ENCODE measurements at places on chromosomes 6 and 20. TPM values are rescaled to one million over a fixed set of nuclear protein-coding genes. Genes with fewer than 3 reads are reported as not detected.

DNA sequence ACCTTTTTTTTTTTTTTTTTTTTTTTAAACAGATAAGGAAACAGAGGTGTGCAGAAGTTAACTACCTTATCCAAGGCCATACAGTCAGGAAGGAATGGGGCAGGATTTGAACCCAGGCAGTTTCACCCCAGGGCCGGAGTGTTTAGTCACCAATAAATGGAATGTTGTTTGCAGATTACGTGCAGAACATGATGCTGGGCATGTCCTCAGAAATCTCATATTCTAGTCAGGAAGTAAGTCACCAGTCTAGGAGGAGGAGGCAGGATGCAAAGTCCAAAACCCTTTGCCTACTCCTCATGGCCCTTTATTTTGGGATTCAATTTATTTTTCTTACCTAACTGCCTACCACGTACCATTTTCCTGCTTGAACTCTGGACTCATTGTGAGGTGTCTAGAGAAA, 57.1 kb upstream of the LRRC1 start:
- DNase-seq, result no peak
- no peak overlapping the region for H3K27ac ChIP-seq
- peaks cover 27% of the 10 kb centered on the region for H3K4me1 ChIP-seq

DNA sequence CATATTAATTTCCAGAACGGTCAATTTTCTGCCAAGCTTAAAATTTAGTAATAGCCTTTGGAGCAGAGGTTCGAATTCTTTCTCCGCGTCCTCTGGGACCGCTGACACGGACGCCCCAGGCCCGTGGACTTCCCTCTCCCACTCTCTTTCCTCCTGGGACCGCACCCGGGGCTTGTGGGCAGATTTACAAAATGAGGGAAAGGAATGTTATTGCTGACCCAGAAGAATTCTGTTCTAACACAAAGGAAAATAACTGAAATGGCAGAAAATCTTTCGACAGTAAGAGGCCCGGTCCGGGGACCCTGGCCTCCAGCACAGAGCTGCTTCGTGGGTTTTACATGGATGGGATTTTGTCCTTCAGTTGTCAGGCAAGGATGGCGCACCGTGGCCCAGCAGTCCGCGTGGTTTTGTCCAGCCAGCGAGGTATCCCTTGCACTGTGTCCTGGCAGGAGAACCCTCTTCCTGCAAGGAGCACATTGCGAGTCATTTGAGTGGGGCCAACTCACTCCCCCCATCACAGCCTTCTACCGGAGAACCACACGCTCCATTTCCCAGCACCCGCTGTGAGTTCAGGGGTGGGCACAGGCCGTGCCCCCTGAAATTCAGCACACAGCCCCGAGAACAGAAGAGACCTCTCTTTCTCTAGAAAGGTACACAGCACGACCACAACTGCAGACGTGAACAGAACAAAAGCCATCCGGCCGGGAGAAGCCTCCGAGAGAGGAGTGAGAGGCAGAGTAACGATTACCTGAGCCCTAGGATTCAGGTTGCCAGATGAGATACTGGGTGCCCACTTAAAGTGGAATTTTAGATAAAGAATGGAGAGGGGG, 106.0 kb upstream of the AFDN start:
- H3K4me3 ChIP-seq, result no peak overlapping the region
- peaks cover 22% of the 10 kb centered on the region for H3K27me3 ChIP-seq
- H3K4me1 ChIP-seq, result no peaks in the 10 kb centered on the region
- H3K27ac ChIP-seq, result no peak overlapping the region

GRCh38 chr6:53464483-53464882, 80.4 kb downstream of the GCLC start:
- H3K4me1 ChIP-seq, result peaks cover 18% of the 10 kb centered on the region
- H3K27me3 ChIP-seq, result no peaks in the 10 kb centered on the region
- no peak for DNase-seq
- H3K4me3 ChIP-seq, result no peak overlapping the region

- DNase-seq, result no peak
- H3K27me3 ChIP-seq, result no peaks in the 10 kb centered on the region
- no peak overlapping the region for H3K4me3 ChIP-seq
- H3K27ac ChIP-seq, result no peak overlapping the region
- H3K36me3 ChIP-seq, result peaks cover 12% of the 10 kb centered on the region
Measured at GRCh38 chr20:5211803-5212714, 85.3 kb downstream of the CDS2 start.

DNA sequence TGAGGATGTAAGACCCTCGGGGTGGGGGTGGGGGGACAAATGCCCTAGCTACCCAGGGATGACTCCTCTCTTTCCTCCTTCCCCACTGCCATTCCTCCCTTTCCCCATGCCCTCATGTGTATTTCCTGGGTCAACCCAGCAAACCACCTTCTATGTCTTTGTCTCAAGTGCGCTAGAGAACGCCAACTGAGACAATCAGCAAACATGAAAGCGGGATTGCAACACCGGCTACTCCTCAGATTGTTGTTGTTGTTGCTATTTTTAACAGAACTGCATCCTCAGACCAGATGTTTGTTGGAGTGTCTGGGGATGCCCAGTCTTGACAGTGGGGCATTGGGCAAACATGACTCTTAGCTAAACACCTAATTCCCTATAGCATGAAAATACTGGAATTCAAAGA, 39.3 kb upstream of the HIVEP1 start:
- H3K27ac ChIP-seq, result no peak overlapping the region
- no peaks in the 10 kb centered on the region for H3K27me3 ChIP-seq
- H3K4me3 ChIP-seq, result no peak overlapping the region
- no peak for DNase-seq

GRCh38 chr6:70163795-70164194, 139.1 kb downstream of the COL9A1 start:
- peaks cover 20% of the 10 kb centered on the region for H3K4me1 ChIP-seq
- H3K27ac ChIP-seq, result no peak overlapping the region
- no peak for DNase-seq
- H3K4me3 ChIP-seq, result no peak overlapping the region
- no peaks in the 10 kb centered on the region for H3K36me3 ChIP-seq

DNA sequence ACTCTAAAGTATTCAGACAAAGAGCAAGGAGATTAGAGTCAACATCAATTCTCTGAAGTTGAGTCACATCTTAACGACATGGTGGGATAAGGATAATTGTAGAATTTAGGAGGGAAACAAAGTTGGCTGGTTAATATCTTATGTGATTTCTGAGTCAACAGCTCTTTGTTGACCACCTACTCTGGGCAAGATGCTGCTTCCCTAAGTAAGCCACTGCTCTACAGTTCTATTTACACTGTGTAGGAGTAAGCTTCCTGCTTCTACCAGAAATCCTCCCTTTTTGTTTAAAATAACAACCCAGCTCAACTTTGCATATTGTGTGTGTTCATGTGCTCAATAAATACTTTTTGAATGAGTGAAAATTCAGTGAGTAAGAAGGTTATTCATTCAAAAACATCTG, 3.1 kb downstream of the HS3ST5 start:
- peaks cover 44% of the 10 kb centered on the region for H3K27me3 ChIP-seq
- H3K36me3 ChIP-seq, result no peaks in the 10 kb centered on the region
- peaks cover 18% of the 10 kb centered on the region for H3K4me1 ChIP-seq
- H3K27ac ChIP-seq, result no peak overlapping the region

DNA sequence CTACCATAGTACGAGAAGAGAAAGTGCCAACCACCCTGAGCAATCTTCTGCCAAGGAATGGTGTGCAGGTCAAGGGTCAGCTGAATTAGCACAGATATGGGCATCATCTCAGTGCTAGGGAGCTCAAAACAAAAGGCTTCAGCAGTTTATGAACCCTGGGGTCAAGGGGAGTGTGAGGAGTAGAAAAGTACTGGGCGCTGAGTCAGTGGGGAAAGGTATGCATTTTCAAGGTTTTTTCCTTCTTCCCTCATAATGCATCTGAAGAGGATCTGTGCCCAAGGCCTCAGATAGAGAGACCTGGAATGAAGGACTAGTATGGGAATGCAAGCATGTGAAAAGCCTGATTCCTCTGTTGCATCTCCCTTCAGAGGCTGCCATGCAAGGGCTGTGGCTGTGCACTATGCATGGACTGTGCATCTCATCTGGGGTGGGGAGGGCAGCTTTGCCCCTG, 81.7 kb downstream of the PERP start:
- H3K27me3 ChIP-seq, result no peaks in the 10 kb centered on the region
- DNase-seq, result no peak
- H3K4me3 ChIP-seq, result no peak overlapping the region
- peaks cover 11% of the 10 kb centered on the region for H3K4me1 ChIP-seq
- H3K27ac ChIP-seq, result no peak overlapping the region

DNA sequence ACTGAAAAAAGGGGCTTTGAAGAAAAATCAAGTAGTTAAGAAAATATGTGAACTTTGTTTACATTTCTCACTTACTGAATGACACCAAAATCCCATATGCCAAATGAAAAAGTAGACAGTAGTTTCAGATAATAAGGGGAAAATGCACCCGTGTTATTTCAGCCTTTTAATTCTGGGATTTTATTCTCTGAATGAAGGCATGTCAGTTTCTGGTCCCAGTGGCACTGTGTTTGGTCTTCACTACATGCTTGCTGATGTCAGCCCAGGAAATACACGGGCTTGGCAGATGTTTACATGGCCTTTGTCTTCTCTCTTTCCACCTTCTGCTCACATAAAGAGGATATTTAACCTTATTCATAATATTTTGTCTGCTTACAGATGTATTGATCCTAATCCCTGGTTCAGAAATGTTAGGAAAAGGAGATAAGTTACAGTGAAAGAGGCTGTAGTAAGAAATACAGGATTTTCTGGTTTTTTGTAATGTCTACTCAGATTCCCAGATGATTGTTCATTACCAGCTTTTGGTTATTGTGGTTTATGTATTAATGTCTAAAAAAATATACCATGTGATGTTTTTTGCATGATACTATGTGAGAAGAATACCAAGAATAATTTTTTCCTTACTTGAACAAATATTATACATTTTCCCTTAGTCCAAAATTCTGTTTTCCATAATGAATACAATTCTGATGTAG, 27.7 kb downstream of the DSE start:
- H3K4me1 ChIP-seq, result peaks cover 63% of the 10 kb centered on the region
- peaks cover 7% of the 10 kb centered on the region for H3K36me3 ChIP-seq
- peak overlapping the region; percentile 39 for H3K4me3 ChIP-seq
- no peak for DNase-seq

DNA sequence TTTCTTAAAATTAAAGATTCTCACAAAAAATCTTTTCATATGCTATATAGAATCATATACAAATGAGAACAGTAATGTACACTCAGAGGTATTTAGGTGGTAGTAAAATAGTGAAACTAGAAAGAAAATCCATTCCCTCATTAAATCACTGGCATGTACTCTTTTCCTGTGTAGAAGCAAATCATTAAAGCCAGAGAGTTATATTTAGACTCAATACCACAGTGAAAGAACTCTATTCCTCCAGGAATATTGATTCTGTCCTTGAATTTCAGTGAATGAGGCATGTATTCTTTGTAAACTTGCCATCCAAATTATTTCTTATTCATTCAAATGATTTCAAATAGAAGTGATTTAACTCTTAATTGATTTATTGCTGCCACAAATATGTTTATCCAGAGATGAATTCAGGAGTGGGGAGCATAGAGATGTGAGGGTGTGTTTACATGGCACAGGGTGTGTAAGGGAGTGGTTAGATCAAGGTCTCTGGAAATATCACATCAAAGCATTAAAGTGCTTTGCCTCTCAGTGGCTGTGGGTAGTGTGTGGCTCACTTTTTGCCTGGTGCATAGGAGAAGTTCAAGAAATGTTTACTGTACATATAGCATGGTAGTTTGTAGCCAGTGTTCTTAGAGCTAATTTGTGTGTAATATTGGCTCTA, 141.2 kb downstream of the FAM83B start:
- no peak overlapping the region for H3K4me3 ChIP-seq
- H3K27me3 ChIP-seq, result no peaks in the 10 kb centered on the region
- H3K27ac ChIP-seq, result no peak overlapping the region
- no peaks in the 10 kb centered on the region for H3K4me1 ChIP-seq

GRCh38 chr6:131225959-131226358, 90.7 kb downstream of the AKAP7 start:
- no peak for DNase-seq
- peaks cover 15% of the 10 kb centered on the region for H3K36me3 ChIP-seq
- H3K27ac ChIP-seq, result no peak overlapping the region
- no peaks in the 10 kb centered on the region for H3K4me1 ChIP-seq

GRCh38 chr6:73566954-73567591, 46.2 kb upstream of the EEF1A1 start:
- no peak overlapping the region for H3K4me3 ChIP-seq
- H3K4me1 ChIP-seq, result peaks cover 24% of the 10 kb centered on the region
- DNase-seq, result no peak
- no peaks in the 10 kb centered on the region for H3K27me3 ChIP-seq

DNA sequence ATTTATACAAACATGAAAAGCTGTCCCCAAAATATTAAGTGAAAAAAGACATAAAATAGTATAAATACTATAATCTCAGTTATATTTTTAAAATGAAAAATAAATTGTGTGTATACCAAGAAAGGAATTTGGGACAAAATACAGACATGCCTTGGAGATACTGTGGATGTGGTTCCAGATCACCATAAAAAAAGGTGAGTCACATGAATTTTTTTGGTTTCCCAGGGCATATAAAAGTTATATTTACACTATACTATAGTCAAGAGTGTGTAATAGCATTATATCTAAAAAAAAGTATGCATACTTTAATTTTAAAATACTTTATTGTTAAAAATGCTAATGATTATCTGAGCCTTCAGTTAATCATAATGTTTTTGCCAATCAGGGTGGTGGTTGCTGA, 17.4 kb upstream of the SDHAF4 start:
- H3K4me3 ChIP-seq, result no peak overlapping the region
- DNase-seq, result no peak
- no peaks in the 10 kb centered on the region for H3K4me1 ChIP-seq
- H3K27me3 ChIP-seq, result no peaks in the 10 kb centered on the region
- H3K36me3 ChIP-seq, result peaks cover 15% of the 10 kb centered on the region
- H3K27ac ChIP-seq, result no peak overlapping the region

Gene CALHM5
- 1.4 TPM for total RNA-seq

Gene PRKN
- total RNA-seq, result 6.8 TPM

Gene NCOA6
- total RNA-seq, result 42.6 TPM

Gene C4A
- 12.3 TPM for total RNA-seq

Gene PRSS35
- 42.2 TPM for total RNA-seq

Gene STK35
- total RNA-seq, result 31.0 TPM

Gene DSE
- 73.3 TPM for total RNA-seq

Gene CDSN
- not detected for total RNA-seq

All from mesothelial cell of epicardium (in vitro differentiated cells).